ENCODE measurements at places on chromosomes 6 and 20.

- DNase-seq, result no peak
These were observed 289.6 kb upstream of the CDH4 start for GRCh38 chr20:60962367-60963045.

GRCh38 chr20:22447447-22447778 lies 137.0 kb downstream of the FOXA2 start:
- DNase-seq, result no peak

- DNase-seq, result no peak
These were observed 80.3 kb downstream of the GJA1 start for GRCh38 chr6:121515630-121516265.

- no peak for DNase-seq
These were observed 47.7 kb upstream of the DACT2 start for GRCh38 chr6:168367285-168367751.

DNA sequence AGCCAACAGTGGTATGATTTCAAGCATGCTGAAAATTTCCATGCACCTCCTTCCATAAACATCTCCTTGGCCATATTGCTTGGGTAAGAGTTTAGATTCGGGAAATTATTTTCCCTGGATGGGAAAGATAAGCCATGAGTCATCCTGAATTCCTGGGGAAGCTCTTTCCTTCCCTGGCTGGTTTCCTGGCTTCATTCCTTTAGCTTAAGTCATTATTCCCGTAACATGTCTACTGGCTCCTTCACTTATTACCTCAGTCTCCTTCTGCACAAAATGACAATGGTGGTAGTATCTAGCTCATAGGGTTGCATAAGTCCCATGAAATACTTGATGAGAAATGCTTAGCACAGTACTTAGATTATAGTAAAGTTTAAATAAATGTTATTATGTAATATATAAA lies 27.6 kb downstream of the TINAG start:
- DNase-seq, result no peak

DNA sequence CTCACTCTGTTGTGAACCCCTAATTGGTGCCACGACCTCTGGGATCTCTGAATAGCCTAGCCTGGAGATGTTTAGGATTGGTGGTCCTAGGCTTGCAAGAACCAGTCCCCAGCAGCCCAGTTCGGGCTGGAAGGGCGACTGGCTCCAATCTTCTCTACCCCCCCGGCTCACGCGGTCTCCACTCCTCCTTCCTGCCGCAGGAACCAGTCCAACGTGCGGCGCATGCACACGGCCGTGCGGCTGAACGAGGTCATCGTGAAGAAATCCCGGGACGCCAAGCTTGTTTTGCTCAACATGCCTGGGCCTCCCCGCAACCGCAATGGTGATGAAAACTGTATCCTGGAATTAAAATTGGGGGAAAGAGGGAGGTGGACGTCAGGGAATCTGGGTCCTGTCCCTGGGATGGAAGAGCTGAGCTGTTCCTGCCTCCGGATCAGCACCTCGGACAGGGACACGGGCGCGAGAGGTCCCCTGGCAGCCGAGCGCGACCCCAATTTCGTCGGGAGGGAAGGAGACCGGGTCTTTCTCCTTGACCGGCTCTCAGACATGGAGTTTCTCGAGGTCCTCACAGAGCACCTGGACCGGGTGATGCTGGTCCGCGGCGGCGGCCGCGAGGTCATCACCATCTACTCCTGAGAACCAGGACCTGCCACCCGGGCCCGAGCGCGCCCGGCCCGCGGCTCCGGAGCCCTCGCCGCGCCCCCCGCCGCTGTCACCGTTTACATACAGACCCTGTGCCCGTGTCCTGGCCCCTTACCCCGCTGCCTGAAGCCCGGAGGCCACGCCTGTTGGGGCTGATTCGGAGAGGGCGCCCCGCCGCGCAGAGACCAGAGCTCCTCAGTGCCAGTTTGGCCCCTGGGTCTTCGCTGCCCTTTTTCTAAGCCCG lies 28.2 kb downstream of the SLC12A5 start:
- DNase-seq, result no peak

DNA sequence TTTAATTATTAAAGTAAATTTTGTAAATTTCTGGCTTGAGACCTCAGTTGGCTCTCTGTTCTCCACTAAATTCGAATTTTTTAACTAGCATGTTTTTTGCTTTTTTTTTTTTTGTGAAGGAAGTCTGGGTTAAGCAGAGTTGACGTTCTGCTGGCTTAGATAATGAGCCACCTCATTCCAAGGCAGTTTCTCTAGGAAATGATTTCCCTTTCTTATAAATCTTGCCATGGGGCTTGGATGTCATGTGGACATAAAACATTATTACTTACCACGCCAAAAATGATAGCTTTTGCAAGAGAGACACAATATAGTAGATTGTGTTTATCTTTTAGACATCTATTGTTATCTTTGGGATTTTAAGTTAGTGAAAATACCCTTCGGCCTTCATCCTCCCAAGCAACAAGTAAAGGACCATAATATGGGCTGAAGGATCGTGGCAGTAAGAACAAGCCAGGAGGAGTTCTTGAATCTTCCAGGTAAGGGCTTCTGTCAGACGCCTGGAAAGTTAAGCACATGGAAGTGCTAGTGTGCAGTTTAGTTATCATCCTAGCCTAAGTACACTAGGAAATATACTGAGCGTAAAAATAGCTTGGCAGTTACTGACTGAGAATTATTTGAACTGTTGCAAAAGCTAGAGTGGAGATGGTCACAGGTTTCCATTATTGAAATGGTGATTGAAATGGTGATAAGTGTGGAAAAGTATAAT lies 30.7 kb downstream of the ADGRG6 start:
- no peak for DNase-seq

DNA sequence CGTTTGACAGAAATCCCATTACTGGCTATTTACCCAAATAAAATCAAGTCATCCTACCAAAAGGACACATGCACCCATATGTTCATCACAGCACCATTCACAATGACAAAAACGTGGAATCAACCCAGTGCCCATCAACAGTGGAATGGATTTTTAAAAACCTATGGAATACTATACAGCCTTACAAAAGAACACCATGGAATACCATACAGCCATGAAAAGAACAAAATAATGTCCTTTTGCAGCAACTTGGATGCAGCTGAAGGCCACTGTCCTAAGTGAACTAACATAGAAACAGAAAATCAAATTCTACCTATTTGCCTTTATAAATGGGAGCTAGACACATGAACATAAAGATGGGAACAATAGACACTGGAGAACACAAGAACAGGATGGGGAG lies 17.4 kb upstream of the IPCEF1 start:
- no peak for DNase-seq

- DNase-seq, result peak; percentile 17
These were observed 123.3 kb downstream of the ZFAND3 start for GRCh38 chr6:37942606-37943376.

DNA sequence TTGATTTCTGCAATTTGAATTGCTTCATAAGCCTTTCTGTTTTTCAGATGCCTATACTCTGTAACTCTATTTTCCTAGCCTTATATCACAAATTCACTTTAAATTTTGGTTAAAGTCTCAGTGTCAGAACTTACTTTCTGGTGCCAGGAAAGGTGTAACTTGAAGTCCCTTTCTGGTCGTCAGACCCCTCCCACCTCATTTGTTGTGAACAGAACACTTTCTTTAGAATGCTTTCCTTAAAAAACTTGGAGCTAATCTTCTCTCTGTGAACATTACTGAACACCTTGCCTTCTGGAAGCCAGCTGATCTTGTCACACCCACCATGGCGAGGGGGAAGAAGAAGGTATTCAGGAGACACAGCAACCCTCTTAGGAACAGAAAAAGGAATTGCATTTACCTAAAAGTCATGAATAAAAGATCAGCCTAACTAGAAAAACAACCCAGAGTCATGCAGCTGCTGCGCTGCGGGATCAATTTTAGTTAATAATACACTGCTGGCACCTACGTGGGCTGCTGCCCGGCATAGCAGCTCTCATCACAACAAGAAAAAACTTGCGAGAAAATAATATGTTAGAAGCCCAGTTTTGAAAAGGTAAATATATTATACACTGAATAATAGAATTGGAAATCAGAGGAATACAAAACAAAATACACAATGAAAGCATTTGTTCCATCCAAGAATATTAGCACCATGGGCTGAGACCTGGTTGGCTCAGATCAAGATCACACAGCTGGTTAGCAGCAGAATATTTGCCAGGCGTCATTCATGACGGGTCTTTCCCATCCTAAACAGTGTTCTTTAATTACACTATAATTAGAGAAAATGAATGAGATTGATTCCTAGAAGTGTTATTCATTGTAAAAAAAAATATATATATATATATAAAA lies 5.8 kb upstream of the FAM217A start:
- no peak for DNase-seq

- no peak for DNase-seq
These were observed 291.1 kb downstream of the DHX35 start for GRCh38 chr20:39253051-39253755.
